Stimulated activated CD8-positive, alpha-beta memory T cell treated with anti-CD3 and anti-CD28 coated beads, Interleukin-15, amount 100 ng/mL, for 24 hours (primary cell): ENCODE measurements at places on chromosomes 3 and 15.

DNA sequence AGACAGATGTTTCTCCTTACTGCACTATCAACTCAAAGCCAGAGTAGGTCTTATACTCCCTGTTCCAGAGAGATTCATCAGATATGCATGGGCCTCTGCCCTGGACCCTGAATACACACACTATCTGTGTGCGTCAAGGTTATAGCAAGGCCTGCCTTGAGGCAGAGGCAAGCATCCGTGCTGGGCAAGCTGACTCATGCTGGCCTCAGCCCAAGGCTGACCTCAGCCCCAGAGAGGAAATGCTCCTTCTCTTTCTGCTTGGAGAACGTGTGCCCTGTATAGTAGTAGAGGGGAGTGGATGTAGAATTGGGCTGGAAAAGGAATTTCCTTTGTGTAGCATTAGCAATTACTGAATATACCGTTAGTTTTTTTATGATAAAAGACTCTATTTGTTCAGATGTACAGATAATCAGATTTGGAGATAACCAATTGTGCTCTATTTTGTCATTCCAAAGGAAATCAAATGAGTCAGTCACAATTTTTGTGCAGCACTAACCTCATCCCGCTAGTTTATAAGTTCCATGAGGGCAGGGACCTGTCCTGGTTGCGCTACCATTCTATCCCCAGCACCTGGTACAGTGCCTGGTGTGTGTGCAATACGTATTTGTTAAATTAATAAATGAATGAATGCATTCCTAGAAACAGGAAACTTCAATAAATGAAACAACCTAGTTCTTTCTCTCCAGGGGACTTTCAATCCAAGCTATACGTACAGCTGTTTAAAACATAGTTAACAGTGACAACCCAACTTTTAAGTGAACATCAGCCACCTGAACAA lies 13.3 kb upstream of the PAQR9 start:
- no peak for DNase-seq

DNA sequence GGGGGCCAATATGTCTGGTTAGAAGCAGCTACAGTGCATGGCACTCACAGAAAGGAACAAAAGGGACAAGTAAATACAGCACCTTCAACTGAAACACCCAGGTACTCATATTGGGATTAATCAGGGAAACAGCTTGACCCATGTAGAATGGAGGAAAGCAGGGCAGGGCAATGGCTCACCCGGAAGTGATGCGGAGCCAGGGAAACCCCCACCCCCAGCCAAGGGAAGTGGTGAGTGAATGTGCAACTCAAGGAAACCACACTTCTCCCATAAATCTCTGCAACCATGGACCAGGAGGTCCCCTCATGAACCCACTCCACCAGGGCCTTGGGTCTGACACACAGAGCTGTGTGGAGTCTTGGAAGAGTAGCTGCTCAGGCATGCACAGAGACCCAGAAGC lies 117.1 kb downstream of the MTHFS start:
- no peak for DNase-seq

DNA sequence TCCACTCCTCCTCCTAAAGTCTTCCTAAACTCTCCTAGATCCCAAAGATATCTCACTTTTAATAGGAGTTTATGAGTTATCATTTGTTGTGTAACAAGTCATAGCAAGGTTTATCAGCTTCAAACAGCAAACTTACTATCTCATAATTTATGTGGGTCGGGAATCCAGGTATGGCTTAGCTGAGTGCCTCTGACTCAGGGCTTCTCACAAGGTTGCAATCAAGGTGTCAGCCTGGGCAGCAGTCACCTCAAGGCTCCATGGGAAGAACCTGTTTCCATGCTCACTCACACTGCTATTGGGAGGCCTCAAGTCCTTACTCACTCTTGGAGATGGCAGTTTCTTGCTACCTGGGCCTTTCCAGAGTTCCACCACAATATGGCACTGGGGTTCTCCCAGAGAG lies 889.8 kb downstream of the MCTP2 start:
- no peak for DNase-seq

DNA sequence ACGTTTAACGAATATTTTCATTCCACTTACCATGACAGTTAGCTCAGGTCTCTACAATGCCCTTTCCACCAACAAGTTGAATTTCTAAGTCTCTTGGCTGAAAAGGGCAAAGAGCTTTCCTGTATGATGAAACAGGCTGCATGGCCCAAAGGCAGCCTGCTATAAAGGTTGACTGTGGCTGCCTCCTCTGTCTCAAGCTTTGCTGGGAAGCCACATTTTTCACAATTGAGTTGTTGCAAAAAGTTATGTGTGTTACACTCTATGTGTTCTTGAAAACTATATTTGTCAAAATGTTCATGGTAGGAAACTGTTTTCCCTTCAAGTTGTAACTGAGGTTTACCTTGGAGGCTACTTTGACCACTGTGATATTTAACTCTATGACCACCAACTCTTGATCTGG lies 49.5 kb downstream of the DZIP1L start:
- no peak for DNase-seq

DNA sequence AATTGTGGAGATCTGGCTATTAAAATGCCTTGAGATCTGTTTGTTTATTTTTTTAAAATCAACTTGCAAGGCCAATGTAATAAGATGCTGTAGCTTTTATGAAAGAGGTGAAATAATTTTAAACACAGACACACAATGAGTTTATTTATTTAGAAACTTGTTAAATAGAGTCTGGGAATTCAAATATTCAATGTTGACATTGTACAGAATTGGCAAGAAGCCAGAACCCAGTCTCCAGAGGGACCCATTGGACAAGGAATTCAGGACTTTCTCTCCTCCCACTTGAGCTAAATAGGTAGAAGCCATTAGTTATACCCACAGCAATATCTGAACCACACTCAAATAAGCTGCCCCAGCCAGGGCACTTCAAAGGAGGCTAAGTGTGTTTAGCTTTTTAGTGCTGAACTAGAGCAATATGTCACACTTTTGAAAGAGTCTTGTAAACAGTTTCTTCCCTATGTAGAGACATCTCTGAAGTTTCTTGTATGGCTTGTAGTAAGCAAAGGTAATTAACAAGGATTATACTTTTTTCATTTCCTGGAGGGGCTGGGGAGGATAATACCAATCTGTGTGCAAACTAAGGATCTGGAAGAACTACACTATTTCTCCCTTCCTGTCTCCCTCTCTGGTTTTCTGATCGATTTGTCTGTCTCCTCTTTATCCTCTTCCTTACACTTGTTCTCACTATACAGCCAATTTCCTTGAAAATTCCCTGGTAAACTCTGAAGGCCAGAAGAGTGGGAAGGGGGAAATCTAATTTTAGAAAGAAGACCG lies 6.0 kb downstream of the MECOM start:
- no peak for DNase-seq

DNA sequence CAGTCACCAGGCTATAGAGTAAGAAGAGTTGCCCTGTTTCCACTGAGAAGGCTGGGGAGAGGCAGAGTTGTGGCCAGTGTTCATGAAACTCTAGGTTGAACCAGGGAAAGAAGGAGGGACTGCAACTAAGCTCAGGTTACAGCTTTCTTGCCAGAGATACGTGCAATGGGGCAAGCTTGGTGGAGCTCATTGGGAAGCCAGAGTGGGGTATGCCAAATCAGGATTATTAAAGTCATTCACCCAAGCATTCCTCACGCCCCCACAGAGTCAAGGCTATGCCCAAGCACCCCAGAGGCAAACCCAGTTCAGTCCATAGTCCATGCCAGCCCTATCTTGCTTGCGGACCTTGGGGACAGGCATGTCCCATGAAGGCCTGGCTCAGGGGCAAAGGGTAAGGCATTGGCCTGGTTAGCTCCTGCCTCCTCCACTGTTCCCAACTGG lies 17.6 kb downstream of the SLC6A20 start:
- DNase-seq, result no peak

DNA sequence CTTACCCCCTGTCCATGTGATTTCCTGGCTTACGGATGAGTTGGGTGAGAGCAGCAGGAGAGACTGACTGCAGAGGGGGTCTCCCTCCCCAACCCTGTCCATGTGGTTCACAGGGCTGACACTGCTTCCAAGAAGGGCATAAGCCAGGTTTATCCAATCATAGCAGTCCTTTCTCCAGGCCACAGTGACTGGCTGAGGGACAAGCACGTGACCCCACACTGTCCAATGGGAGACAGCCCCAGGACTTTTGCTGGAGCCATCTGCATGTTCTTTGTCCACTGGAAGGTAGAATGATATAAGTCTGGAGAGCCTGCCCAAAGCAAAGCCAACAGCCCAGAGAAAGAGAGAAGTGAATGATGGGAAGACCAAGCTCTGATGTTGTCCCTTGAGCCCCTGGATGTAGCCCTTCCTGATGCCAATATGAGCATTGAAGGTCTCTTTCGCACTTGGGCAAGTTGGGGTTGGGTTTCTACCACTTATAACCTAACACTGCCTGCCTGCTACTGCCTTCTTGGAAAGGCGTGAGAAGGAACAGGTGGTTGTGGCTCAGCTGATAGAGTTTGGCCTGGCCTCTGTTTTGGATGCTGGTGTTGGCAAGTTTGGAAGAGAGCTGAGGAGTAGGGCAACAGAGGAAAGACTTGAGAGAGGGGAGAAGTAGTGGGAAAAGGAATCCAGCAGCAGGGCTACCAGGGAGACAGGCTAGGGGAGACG lies 41.3 kb upstream of the GRIP2 start:
- no peak for DNase-seq

GRCh38 chr3:85360742-85361387 lies 402.1 kb downstream of the CADM2 start:
- no peak for DNase-seq

GRCh38 chr3:158774965-158775364 lies 26.9 kb upstream of the MFSD1 start:
- DNase-seq, result no peak

- DNase-seq, result no peak
These were observed 62.7 kb upstream of the MRPS22 start for GRCh38 chr3:139281096-139281495.

DNA sequence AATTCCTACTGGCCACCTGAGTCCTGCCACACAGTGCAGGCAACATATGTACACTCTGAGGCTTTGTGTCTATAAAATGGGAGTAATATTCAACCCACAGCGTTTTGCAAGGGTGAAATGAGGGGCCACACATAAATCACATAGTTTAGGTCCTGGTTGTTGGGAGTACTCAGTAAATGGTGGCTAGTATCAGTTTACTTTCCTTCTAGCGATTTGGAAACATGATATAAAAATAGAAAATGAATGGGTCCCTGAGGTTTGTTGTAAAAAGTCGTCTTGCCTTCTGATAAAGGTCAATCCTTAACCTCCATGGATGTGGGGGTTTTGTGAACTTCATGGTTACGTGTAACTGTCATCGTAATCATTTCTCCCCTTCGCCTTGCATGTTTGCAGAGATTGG lies 472.4 kb downstream of the EPHB1 start:
- DNase-seq, result no peak

DNA sequence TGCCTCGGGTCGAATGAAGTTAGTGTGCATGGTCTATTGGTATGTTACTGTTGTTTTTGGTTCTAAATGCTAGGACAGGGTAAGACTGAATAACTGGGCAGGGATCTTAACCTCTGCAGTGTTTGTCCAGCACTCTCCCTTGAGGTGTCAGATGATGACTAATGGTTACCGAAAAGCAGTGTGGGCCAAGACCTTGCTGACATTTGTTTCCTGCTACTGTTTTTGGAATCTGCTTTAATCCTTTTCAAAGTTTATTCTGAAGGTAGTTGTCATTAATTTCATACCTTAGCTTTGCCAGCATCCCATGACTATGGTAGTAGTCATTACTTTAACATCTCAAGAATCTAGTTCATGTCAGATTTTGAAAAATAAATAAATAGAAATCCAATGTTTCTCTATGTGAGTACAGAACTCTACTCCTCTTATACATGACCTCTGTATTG lies 117.0 kb downstream of the P3H2 start:
- DNase-seq, result no peak

DNA sequence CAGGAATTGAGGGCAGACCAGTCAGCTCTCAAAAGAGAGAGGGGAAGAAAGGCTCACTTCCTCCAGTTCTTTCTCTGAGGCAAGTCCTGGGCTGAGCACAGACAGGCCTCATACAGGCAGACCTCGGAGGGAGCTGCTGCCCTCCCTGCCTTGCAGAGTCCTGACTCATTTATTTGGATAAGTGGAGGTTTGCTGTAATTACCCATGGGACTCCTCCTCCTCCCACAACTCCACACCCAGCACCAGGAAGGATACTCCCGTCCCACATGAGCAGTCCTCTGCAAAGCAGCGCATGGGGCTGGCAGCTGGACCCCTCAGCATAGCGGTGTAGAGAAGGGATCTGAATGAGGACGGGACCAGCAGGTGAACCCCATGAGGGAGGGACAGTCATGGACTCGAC lies 13.4 kb upstream of the SCN10A start:
- no peak for DNase-seq

GRCh38 chr3:24773798-24774197 lies 279.1 kb upstream of the THRB start:
- DNase-seq, result no peak

GRCh38 chr15:32030795-32031194 lies 480 bp downstream of the CHRNA7 start:
- no peak for DNase-seq

GRCh38 chr15:58587486-58587885 lies 155.7 kb downstream of the LIPC start:
- DNase-seq, result no peak

GRCh38 chr3:159761848-159762635 lies 226.6 kb upstream of the IL12A start:
- DNase-seq, result no peak

DNA sequence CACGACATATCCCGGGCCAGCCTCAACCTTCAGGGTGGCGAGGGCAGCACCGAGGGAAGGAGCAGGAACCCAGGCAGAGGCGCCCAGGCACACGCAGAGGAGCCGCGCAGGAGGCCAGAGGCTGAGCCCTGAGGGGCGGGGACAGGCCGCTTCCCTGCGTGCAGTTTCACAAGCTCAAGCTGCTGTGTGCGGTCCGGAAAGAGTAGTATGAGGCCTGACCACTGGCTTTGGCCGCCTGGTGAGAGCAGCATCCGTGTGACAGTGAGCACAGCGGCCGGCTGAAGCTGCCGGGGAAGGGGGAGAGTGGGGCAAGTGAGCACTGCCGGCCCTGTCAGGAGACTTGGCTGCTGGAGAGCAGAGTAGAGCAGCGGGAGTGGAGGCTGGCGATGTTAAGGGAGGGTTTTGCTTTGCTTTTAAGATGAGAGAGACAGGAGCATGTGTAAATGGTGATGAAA lies 8.7 kb downstream of the ZDHHC19 start:
- DNase-seq, result no peak

- no peak for DNase-seq
These were observed 1.8 kb downstream of the SCAMP5 start for GRCh38 chr15:74997141-74997540.

DNA sequence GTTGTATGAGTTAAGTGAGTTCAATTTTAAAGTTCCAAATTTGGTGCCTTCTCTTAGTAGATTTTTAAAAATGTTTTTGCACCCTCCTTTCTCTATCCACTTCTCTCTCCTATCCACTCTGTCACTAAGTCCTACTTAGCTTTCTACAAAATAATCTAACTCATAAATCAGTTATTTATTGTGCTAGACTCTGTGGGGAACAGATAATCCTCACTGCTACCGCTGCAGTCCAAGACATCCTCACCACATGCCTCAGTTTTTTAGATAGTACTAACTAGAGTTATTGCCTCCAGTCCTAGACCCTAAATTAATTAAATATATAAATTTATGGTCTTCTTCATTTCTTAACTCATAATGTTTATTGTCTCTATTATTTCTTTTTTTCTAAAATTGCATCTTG lies 576.3 kb downstream of the GRM7 start:
- DNase-seq, result no peak

GRCh38 chr15:77966540-77967234 lies 110.8 kb downstream of the TBC1D2B start:
- no peak for DNase-seq
